ENCODE measurements at places on chromosomes 6 and 20.
A peak's percentile ranks its signal among the peaks of the same experiment; 100 is the strongest.

DNA sequence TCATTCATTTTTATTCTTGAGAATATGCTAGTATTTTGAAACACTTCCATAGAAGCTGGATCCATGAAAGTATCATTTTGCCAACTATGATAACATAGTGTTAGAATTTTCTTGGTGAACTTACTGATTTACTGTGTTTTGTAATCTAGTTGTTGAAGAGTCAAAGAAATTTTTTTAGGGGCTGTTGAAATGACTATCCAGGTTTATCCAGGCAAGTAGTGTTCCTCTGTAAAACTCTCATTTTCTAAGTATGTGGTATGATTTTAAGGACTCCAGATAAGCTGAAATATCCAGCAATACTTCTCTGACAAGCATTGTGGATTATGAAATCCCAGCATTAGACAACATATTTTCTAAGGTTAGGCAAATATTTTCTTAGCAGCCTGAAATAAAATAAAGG lies 95.9 kb downstream of the GRIK2 start:
- no peak for DNase-seq

- DNase-seq: no peak
Observed at GRCh38 chr6:111423055-111423633, 59.9 kb downstream of the REV3L start.

- DNase-seq: no peak
Observed at GRCh38 chr20:8777911-8778310, 291.0 kb upstream of the PLCB4 start.

DNA sequence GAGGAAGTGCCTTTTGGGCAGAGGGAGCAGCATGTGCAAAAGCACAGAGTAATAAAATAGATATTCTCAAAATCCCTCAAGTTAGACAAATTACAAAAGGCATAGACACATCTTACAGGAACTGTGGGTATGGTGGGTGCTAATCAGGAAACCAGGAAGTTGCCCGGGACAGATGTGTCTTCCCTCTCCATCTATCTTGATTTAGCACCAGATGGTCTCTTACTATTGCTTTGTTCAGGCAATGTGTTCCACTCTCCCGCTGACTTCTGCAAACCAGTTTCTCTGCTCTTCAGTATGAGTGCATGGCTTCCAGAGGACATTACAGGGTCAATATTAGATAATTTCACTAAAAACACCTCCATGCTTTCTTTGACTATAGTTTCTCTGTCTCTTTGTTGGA lies 13.2 kb downstream of the CITED2 start:
- DNase-seq: no peak

- no peak for DNase-seq
Observed at GRCh38 chr20:35600993-35601973, 14.3 kb upstream of the SPAG4 start.

- DNase-seq: no peak
Observed at GRCh38 chr6:140594806-140595128, 1220.3 kb upstream of the CITED2 start.

GRCh38 chr6:31870385-31870921 lies 7.8 kb upstream of the NEU1 start:
- no peak for DNase-seq

DNA sequence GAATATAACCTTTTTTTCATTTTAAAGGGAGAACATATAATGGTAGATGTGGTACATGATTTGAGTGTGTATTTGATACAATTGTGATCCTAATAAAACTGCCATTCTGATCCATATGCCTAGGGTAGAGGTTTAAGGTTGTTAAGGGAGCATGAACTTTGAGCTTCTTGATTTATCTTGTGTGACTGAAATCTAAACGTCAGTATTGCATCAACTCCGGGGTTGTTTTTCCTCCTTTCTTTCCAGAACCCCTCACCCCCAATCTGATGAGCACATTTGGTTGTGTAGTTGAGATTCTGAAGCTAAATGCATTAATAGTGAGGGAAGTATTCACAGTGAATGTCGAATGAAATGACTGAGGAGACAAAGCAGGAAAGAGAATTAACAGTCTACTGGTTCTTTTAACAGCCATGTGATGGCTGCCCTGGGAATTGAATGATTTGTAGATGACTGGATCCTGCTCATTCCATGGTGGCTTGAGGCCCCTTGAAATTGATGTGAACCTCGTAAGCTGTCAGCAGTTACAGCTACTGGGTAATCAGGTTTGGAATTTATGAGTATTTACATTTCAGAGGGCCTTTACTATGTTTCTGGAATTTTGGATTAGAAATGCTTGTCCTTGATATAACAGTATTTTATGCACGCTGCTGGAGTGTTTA lies 44.8 kb downstream of the FARS2 start:
- no peak for DNase-seq

GRCh38 chr6:40460380-40460779 lies 126.8 kb downstream of the LRFN2 start:
- DNase-seq: no peak

- DNase-seq: no peak
Observed at GRCh38 chr6:88251301-88251700, 85.2 kb upstream of the CNR1 start.

GRCh38 chr6:16412982-16413381 lies 174.6 kb downstream of the GMPR start:
- DNase-seq: no peak

- DNase-seq: no peak
Observed at GRCh38 chr6:55874316-55874715, 1.1 kb downstream of the BMP5 start.

- DNase-seq: peak; percentile 97
Observed at GRCh38 chr6:97947841-97948240, 664.8 kb upstream of the MMS22L start.

Measured in keratinocyte (primary cell).